Left lung (tissue), 14 donors: ENCODE measurements at places on chromosomes 12 and 14. TPM values are rescaled to one million over a fixed set of nuclear protein-coding genes. Genes with fewer than 3 reads are reported as not detected.

- H3K4me1 ChIP-seq, result no peaks in the 10 kb centered on the region
- H3K4me3 ChIP-seq, result no peak overlapping the region
- no peaks in the 10 kb centered on the region for H3K36me3 ChIP-seq
- no peak for DNase-seq
- no peak overlapping the region for H3K27ac ChIP-seq
Observed at GRCh38 chr12:10310926-10311720, 3.5 kb downstream of the KLRD1 start.

DNA sequence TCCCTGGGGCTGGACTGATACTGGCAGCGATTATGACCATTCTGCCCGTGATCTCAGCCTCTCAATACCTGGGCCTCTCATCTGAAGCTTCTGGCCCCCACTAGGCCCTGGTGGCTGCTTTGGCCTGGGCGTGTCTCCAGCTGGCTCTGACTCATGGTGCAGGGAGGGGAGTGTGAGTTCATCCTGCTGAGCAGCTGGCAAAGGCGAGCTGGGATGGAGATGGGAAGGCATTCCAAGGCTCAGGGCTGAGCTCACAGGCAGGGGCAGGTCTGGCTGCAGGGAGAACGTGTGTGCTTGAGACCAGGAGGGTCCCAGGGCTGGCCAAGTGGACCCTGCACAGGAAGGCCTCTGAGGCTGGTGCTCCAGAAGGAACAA is 221.8 kb downstream of the TMEM121 start:
- no peak overlapping the region for H3K4me3 ChIP-seq
- H3K36me3 ChIP-seq, result no peaks in the 10 kb centered on the region
- no peaks in the 10 kb centered on the region for H3K4me1 ChIP-seq
- H3K27me3 ChIP-seq, result peaks cover 9% of the 10 kb centered on the region
- DNase-seq, result peak; percentile 46

DNA sequence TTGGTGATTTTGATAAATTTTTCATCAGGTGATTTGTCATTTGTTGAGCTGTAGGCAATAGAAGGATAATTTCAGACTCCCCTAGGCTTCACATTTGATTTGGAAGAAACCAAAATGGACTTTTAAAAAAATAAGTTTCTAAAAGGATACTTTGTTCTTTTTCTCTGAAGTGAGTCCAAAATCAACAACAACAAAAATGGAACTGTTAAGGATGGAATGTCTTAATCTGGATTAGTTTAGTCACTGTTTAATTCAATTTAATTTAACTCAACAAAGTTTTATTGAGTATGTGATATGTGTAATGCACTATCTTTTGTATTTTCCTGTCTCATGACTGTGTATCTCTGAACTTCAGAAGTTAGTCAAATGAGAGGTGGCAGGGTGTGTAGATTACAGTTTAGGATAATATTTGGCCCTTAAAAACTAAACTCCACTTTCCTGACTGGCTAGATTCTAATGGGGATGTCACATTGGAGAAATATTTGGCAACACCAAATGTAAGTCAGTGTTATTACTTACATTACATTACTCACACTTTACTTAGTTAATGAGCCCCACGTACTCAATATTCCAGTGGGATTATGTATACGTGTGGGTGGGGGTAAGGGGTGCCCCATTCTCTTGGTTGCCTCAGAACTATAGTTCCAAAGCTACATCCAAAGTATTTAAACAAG is 209.7 kb downstream of the BCAT1 start:
- H3K36me3 ChIP-seq, result no peaks in the 10 kb centered on the region
- H3K27ac ChIP-seq, result no peak overlapping the region
- DNase-seq, result no peak
- H3K4me1 ChIP-seq, result peaks cover 15% of the 10 kb centered on the region

DNA sequence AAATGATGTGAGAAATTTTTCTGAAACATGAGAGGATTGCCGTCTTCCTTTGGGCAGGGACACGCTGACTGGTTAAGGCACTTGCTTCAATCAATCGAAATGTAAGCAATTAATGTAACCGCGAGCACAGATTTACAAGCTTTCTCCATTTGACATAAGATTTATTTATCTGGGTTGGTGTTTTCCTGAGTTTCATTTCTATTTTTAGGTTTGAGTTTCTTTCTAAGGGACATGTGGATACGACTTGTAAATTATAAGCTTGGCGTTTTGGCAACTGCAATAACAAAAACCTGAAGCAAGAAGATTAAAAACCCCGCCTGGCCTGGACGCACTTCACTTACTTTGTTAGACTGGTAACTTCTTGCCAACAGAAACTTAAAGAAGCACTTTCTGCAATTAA is 20.3 kb upstream of the SINHCAF start:
- no peaks in the 10 kb centered on the region for H3K4me1 ChIP-seq
- no peaks in the 10 kb centered on the region for H3K36me3 ChIP-seq
- no peak for DNase-seq
- no peaks in the 10 kb centered on the region for H3K27me3 ChIP-seq
- no peak overlapping the region for H3K4me3 ChIP-seq

DNA sequence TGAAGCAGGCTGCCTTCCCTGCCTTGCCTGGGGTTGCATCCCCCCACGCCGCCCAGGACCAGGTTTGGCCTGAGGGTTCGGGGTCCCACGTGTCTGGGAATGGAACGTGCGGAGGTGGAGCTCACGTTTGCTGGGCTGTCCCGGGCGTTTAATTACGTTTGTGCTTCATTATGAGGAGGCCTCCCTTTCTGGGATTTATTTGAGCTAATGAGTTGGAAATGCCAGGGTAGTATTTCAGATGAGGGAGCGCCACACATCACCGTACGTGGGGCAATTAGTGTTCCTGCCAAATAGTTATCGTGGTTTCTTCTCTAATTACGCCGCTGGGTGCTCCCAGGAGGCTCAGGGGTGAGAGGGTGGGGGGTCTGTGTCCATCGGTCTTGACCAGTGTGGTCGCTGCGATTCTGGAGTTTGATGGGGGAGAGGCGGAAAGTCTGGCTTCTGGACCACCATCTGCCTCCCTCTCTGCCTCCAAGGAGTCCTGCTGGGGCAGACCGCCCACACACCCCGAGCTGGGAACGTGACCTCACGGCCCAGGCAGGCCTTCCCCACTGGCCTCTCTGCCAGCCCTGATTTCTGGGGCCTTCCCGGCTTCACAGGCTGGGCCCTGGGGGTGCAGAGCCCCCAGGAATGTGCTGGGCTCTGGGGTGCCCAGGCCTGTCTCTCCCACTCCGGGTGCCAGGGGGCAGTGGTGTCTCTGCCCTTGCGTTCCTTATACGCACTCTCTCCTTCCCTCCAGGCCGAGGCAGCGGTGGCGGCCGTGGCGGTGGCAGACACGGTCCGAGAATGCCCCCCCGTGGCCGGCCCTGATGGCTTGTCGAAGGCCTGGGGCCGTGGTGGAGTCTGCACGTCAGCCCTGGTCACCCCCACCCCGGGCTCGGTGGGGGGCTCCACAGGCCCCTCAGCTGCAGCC is 18.9 kb downstream of the KIF26A start:
- no peaks in the 10 kb centered on the region for H3K4me1 ChIP-seq
- no peak overlapping the region for H3K4me3 ChIP-seq
- no peaks in the 10 kb centered on the region for H3K36me3 ChIP-seq
- no peak for DNase-seq
- H3K27me3 ChIP-seq, result no peaks in the 10 kb centered on the region

Gene LYZ
- 394 TPM for total RNA-seq

Gene GPX2
- total RNA-seq, result 2.8 TPM

Gene RPGRIP1
- total RNA-seq, result 1.3 TPM

Gene GLRX5
- 29.5 TPM for total RNA-seq
